Non-pigmented ciliary epithelial cell (primary cell): ENCODE measurements at places on chromosomes 7 and 10.

GRCh38 chr7:101870361-101871062 is 53.1 kb downstream of the CUX1 start:
- no peak for DNase-seq

- DNase-seq = peak; percentile 85
Observed at GRCh38 chr7:108079648-108080591, 50.2 kb downstream of the LAMB4 start.

DNA sequence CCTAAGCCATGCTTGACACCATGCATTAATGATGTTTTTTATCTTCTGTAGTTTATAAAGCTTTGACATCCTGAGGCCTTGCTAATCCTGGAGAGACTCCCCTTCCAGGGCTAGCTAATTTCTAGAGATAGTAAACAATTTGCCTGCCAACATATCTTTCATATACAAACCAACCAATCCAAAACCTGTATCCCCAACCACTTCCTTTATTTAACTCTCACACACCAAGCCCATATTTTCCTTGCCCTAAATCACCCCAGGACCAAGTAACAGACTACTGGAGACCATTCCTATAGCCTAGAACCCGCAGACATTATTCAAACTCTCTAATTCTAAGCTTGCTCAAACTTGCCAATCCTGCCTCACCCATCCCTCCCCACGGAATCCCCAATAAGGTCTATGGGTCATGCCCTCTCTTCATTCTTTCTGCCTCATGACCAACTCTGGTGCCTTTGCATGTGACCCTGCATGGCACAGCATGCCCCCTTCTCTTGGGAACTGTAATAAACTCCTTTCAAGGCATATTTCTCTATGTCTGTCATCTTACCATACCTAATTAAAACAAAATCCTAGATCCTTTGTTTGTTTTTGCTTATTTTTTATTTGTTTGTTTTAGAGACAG is 116.6 kb upstream of the CACUL1 start:
- DNase-seq = no peak

- DNase-seq = no peak
Observed at GRCh38 chr7:72072901-72073300, 339.2 kb downstream of the CALN1 start.

DNA sequence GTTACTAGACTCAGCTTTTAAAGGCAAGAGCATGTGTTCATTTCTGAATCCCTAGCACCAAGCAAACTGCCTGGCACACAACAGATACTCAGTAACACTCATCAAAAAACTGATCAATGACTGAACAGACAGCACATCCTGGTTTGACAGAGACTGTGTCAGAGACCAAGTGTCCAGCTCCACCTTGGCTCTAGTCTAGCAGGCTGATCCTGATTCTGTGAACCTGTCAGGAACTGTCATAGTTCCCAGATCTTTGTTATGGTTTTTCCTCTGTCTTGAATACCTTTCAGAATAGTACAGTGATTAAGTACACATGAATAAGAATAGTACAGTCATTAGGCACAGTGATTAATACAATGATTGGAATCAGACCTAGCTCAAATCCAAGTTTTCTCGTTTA is 53.0 kb downstream of the TPK1 start:
- no peak for DNase-seq

- DNase-seq = no peak
Observed at GRCh38 chr7:142894112-142894984, 8.8 kb upstream of the TRPV6 start.

DNA sequence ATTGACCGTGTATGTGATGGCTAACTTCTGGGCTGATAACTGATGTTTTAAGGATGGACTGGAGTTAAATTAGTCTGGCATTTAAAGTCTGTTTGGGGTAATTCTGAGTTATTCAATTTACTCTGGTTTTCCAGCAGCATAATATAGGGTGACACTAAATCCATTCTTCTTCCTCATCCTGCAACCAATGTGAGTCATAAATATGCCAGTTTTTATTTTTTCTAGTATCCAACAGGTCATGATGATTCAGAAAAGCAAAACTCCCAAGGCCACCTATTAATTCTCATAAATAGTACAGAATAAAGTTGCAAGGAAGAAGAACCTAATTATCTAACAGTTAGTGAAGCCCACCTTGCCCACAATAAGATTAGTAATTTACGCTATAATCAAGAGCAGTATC is 7.5 kb upstream of the EPHB6 start:
- no peak for DNase-seq

GRCh38 chr10:118102121-118102520 is 55.4 kb upstream of the RAB11FIP2 start:
- no peak for DNase-seq

DNA sequence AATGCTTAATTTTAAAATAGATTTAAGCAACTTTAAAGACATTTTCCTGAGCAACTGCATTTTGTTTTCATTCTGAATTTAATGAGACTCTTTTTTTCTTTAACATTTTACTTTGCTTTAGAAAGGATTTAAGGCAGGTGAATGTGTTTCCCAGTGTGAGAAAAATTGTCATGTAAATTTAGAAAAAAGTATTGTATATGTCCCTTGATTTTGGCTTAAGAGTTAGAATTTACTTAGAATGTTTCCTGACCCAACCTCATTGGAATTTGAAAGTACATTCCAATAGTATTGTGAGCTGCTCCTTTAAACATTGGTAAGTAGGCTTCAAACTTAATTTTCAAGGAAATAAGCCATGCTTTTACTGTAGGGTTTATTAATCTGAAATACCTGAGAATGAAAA is 110.2 kb downstream of the PTEN start:
- DNase-seq = peak; percentile 20

DNA sequence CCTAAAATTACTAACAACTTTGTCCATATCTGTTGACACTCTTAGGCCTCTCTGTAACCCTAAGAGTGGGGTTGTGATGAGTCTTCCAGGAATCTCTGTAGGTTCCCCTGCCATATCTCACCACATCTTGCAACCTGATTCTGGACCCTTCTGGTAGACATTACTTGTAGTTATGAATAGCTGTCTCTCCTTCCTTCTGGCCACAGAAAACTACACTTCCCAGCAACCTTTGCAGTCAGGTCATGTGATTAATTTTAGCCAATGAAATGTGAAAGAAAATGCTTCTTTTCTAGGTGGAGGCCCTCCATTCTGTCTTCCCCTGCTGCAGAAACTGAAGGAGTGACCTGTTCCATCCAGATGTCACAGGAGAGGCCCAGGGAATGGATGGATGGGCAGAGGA is 147.6 kb upstream of the AOAH start:
- no peak for DNase-seq

DNA sequence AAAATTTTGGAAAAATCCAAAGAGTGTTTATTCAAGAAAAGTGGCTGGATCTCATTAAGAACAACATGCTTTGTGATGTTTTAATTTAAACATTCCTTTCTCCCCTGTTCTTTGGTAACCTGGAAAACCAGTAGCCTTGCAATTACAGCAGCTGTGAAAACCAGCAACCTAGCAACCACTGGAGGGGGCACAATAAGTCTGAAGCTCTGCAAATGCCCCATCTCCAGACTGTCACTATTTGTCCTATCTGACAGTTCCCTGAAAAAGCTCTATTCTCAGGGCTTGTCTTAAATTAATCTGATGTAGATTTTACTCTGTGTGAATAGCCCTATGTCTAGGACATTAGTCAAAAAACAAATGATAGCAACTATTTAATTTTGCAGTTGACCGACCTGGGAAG is 137.6 kb upstream of the THSD7A start:
- no peak for DNase-seq
